ENCODE measurements at places on chromosomes 6 and 20. TPM values are rescaled to one million over a fixed set of nuclear protein-coding genes. Genes with fewer than 3 reads are reported as not detected.

The CLPSL1 gene
- total RNA-seq = not detected

The SRSF6 gene
- total RNA-seq = 69.0 TPM

The ERVFRD-1 gene
- total RNA-seq = not detected

The MDFI gene
- total RNA-seq = 24.6 TPM

The TRIM40 gene
- not detected for total RNA-seq

The UST gene
- total RNA-seq = 1.1 TPM

The KIF25 gene
- not detected for total RNA-seq

The UBD gene
- 0.14 TPM for total RNA-seq

The TNF gene
- total RNA-seq = not detected

The PI3 gene
- not detected for total RNA-seq

The HAO1 gene
- total RNA-seq = not detected

The SOX18 gene
- total RNA-seq = 25.5 TPM

The MRAP2 gene
- 4.3 TPM for total RNA-seq

The KCNS1 gene
- total RNA-seq = 0.29 TPM

The LAMA5 gene
- 108 TPM for total RNA-seq

The SSTR4 gene
- not detected for total RNA-seq

The EYA4 gene
- total RNA-seq = not detected

The MLIP gene
- total RNA-seq = 24.1 TPM

The ESR1 gene
- 0.13 TPM for total RNA-seq

The ATP6V1G2 gene
- 0.50 TPM for total RNA-seq
